ENCODE measurements at places on chromosomes 13 and 19.

DNA sequence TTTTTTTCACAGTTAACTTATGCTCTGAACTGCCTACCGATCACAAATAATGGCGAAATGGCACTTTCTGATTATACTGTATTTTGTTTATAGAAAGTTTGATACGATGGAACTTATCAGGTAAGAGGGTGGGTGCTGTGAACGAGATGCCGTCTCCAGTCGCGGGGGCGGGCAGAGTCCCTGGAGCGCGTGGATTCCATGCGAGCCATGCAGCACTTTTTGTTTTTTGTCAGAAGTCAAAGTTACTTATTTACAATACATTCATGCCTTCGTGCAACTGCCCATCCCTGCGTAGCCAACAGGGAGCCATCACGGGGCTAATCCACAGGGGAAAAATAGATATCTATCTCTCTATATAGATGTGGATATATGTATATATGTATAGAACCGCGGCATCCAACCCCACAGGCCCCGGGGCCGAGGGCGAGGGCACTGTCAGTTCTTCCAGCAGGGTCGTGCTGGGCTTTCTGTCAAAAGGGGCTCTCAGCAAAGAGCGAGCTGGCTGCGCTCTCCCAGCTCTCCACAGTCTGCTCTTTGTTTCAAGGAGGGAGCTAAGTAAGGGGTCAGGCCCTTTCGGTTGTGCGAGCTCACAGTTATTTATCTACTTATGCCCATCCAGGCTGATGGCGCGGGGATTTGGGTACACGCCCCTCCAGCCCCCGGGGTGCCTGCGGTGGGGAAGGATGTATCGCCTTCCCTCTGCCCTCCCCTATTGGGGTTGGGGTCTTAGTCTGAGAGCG, 3.4 kb downstream of the SLITRK1 start:
- peaks cover 50% of the 10 kb centered on the region for H3K27me3 ChIP-seq
- no peak for DNase-seq
- H3K27ac ChIP-seq = no peak overlapping the region
- peaks cover 9% of the 10 kb centered on the region for H3K4me1 ChIP-seq
- no peaks in the 10 kb centered on the region for H3K36me3 ChIP-seq
- H3K4me3 ChIP-seq = peak overlapping the region; percentile 37

DNA sequence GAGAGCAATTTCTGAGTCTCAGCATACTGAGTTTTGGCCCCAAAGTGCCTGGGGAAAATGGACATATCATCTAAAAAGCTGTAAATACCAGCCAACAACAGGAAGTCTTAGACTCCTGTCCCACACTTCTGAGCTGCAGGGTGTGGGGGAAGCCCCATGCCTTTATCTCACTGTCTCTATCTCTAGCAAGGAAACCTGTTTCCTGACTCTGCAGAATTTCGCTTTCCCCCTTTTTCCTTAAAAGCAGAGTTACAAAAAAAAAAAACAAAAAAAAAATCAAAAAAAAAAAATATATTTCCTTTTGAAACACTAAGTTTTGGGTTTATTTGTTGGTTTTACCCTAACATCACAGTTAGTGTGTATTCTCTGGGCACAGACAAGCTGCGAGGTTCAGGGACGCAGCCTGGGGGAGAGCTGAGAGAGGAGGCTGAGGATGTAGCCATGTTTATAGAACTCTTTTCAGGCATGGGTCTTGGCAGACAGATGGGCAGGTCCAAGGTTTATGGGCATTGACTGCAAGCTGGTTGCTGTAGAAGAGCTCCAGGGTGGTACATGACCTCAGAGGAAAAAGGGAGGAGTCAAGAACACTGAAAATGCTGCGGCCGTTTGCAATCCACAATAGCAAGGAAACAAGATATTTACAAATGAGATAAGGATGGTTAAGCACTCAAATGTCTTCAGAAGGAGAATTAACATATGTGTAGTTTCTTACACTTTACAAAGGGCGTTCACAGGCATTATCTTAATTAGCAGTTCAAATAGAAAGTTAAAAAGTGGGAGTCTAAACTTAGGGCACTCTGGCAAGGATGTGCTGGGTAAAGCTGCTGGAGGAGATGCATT, 4.9 kb downstream of the MBNL2 start:
- H3K4me3 ChIP-seq = peak overlapping the region; percentile 86
- H3K36me3 ChIP-seq = peaks cover 6% of the 10 kb centered on the region
- DNase-seq = peak; percentile 85
- no peaks in the 10 kb centered on the region for H3K27me3 ChIP-seq

DNA sequence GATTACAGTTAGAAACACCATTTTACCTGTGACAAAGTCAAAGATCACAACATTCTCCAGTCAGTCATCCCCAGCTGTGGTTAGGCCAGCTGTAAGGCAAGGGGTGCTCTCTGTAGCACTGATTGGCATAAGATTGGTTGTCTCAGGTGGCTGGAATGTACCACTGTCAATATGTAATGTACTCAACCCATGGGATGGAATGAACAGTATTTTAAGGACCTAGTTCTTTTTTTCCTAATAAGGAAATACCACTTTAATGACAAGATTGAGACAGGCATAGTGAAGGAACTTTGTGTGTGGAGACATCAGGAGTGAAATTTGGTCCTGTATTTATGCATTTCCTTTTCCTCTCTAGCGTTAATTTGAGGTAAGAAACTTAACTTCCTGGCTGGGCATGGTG, 310.7 kb downstream of the ITGBL1 start:
- no peak for DNase-seq
- H3K27me3 ChIP-seq = no peaks in the 10 kb centered on the region
- H3K4me1 ChIP-seq = no peaks in the 10 kb centered on the region
- H3K27ac ChIP-seq = no peak overlapping the region

DNA sequence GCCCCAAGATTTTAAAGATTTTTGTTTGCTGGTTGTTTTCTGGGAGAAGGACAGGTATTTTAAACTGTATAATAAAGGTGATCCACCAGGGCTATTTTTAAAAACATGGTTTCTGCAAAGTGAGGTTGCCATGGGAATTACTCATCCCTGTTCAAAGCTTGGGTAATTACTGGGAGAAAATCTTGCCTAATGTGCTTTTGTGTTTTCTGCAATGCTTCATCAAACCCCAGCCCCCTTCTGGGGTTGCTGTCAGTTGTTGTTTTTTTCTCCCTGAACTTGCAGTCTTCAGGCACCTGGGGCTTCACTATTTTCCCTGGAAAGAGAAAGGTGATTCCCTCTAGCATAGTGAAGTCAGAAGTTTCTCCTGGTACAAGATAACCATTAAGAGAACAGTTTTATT, 277.2 kb downstream of the NALCN start:
- no peak overlapping the region for H3K27ac ChIP-seq
- H3K4me1 ChIP-seq = no peaks in the 10 kb centered on the region
- no peak for DNase-seq
- H3K4me3 ChIP-seq = no peak overlapping the region
- H3K36me3 ChIP-seq = no peaks in the 10 kb centered on the region

DNA sequence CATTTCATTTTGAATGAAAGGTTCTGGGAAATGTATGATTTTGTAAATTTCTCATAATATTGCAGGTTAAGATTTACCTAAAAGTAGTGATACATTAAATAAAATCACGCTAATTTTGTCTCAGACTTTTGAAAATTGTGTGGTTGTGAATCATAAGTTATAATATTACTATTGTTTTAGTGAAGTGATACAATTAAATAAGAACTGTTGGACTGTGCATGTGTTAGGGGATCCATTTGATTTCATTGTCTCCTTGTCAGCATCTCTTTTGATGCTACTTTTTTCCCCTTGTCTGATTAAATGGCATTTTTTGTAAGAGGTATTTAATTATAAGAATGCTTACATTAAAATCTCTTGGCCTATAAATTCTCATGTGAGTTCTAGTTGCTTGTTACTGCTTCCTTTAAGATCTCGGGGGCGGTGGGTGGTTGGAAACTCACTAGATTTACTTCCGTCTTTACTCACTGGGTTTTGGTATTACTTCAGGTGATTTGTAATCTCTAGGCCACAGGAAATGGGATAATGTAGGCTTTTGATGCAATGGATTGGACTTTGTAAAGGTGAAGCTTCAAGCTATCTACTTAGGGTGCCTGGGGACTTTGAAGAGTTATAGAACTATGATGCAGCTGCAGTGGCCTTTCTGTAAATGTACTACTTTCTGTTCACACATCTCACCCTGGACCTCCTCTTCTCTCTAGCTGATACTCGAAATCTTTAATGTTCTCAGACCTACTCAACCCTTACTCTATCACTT, 66.5 kb downstream of the PAN3 start:
- peak overlapping the region; percentile 74 for H3K27ac ChIP-seq
- H3K4me3 ChIP-seq = peak overlapping the region; percentile 28
- H3K4me1 ChIP-seq = peaks cover 17% of the 10 kb centered on the region
- peaks cover 38% of the 10 kb centered on the region for H3K36me3 ChIP-seq

GRCh38 chr13:80329250-80329649, 11.7 kb downstream of the SPRY2 start:
- no peak for DNase-seq
- H3K4me3 ChIP-seq = no peak overlapping the region

DNA sequence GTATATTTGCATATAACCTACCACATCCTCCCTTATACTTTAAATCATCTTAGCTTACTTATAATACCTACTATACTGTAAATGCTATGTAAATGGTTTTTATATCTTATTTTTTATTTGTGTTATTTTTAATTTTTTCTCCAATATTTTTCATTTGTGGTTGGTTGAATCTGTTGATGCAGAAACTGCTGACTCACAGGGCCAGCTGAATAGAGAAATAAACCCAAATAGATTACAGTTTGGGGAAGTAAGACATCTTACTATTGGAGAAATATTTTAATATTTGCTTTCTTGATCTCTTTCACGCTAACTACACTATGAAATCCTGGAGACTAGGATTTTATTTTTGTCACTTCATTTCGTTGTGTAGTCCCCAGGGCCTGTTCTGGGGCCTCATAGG, 7.1 kb downstream of the SMAD9 start:
- H3K4me3 ChIP-seq = no peak overlapping the region
- peaks cover 38% of the 10 kb centered on the region for H3K27me3 ChIP-seq
- no peaks in the 10 kb centered on the region for H3K36me3 ChIP-seq
- H3K4me1 ChIP-seq = no peaks in the 10 kb centered on the region
- H3K27ac ChIP-seq = no peak overlapping the region

GRCh38 chr13:21668732-21669275, 2.1 kb upstream of the FGF9 start:
- DNase-seq = no peak
- H3K27me3 ChIP-seq = peaks cover 60% of the 10 kb centered on the region
- peaks cover 32% of the 10 kb centered on the region for H3K4me1 ChIP-seq
- H3K27ac ChIP-seq = peak overlapping the region; percentile 25
- no peaks in the 10 kb centered on the region for H3K36me3 ChIP-seq
- H3K4me3 ChIP-seq = peak overlapping the region; percentile 83

GRCh38 chr19:41149831-41150230, 35.6 kb downstream of the CYP2F1 start:
- H3K4me3 ChIP-seq = no peak overlapping the region
- H3K27ac ChIP-seq = no peak overlapping the region
- no peaks in the 10 kb centered on the region for H3K4me1 ChIP-seq
- peaks cover 14% of the 10 kb centered on the region for H3K27me3 ChIP-seq
- no peak for DNase-seq

DNA sequence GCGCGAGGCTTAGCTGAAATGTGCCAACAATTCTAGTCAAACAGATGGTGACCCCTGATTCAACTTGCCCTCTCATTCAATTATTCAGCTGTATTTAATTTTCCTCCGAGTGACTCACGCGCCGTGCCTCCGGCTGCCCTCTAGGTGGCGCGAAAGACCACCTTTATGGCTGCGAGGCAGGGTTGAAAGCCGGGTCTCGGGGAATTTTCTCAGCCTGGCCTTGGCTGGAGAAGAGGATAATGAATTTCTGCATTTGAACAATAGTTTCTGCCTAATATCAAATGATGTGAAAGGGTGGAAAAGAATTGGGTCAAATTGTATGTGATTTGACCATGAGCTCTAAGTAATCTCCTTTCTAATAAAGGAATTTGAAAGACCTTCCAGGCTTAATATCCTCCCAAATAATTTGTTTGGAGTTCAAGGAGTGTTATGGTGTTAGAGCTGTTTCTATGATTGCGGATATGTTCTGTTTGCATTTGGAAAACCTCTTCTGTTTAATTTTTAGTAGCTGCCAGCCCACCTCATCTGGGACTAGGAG, 310.9 kb downstream of the ZNF536 start:
- H3K27me3 ChIP-seq = peaks cover 13% of the 10 kb centered on the region
- H3K4me3 ChIP-seq = no peak overlapping the region
- H3K27ac ChIP-seq = no peak overlapping the region
- peak; percentile 85 for DNase-seq
- no peaks in the 10 kb centered on the region for H3K36me3 ChIP-seq

DNA sequence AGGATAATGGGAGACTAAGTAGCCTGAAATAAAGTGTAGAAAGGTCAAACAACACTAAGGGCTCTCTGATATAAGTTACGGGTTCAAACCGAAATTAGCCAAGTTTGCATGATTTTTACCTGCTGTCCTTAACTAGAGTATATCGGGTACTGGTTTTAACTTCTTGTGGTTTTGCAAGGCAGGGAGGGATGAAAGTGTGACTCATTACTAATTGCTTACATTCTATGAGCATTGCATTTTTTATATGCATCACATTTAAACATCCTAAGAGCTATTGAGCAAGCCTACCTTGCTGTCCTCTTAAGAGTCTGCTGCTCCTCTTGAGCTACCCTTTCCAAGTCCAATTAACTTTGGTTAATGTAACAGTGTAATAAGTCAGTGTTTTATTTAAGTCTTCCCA, 415.4 kb downstream of the SLITRK5 start:
- no peaks in the 10 kb centered on the region for H3K4me1 ChIP-seq
- no peaks in the 10 kb centered on the region for H3K27me3 ChIP-seq
- no peaks in the 10 kb centered on the region for H3K36me3 ChIP-seq

DNA sequence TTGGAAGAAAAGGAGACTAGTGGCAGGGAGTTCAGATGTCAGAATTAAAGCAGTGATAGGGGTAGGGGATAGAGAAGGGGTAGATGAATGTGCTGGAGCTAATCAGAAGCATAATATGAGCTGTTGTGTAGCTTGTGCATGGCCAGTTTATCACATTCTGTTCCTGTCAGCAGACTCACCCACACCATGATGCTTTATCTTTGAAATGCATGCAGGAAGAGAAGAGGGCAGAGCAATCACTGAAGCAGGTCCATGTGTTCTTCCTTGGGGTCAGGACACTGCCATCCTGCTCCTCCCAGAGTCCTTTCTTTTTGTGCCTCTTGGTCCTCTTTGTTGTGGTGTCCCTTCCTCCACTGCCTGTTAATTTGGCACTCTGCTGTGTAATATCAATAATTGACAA, 5.8 kb downstream of the CHAMP1 start:
- peak overlapping the region; percentile 69 for H3K27ac ChIP-seq
- H3K4me1 ChIP-seq = peaks cover 39% of the 10 kb centered on the region
- H3K36me3 ChIP-seq = peaks cover 56% of the 10 kb centered on the region
- H3K4me3 ChIP-seq = no peak overlapping the region
- no peak for DNase-seq

GRCh38 chr19:34994643-34995541, 5.2 kb upstream of the GRAMD1A start:
- H3K4me3 ChIP-seq = no peak overlapping the region
- H3K27ac ChIP-seq = no peak overlapping the region
- peaks cover 2% of the 10 kb centered on the region for H3K36me3 ChIP-seq
- no peak for DNase-seq
- H3K4me1 ChIP-seq = peaks cover 35% of the 10 kb centered on the region

DNA sequence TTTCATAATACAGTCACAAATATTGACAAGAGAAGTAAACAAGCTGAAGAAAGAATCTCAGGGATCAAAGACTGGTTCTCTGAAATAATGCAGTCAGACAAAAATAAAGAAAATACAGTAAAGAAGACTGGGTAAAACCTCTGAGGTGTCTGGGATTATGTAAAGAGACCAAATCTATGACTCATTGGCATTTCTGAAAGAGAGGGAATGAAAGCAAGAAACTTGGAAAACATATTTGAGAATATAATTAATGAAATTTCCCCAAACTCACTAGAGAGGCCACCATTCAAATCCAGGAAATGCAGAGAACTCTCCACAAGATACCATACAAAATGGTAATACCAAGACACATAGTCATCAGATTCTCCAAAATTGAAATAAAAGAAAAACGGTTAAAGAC, 53.0 kb upstream of the GPC6 start:
- H3K4me3 ChIP-seq = no peak overlapping the region
- H3K4me1 ChIP-seq = no peaks in the 10 kb centered on the region
- H3K27me3 ChIP-seq = no peaks in the 10 kb centered on the region
- no peak for DNase-seq
- no peaks in the 10 kb centered on the region for H3K36me3 ChIP-seq
